Activated CD8-positive, alpha-beta memory T cell treated with anti-CD3 and anti-CD28 coated beads for 4 hours (primary cell): ENCODE measurements at places on chromosomes 1 and 21.
A peak's percentile ranks its signal among the peaks of the same experiment; 100 is the strongest.

GRCh38 chr21:27536319-27536718 is 569.4 kb upstream of the ADAMTS5 start:
- DNase-seq = no peak

GRCh38 chr1:96968983-96969382 is 247.4 kb downstream of the PTBP2 start:
- no peak for DNase-seq

DNA sequence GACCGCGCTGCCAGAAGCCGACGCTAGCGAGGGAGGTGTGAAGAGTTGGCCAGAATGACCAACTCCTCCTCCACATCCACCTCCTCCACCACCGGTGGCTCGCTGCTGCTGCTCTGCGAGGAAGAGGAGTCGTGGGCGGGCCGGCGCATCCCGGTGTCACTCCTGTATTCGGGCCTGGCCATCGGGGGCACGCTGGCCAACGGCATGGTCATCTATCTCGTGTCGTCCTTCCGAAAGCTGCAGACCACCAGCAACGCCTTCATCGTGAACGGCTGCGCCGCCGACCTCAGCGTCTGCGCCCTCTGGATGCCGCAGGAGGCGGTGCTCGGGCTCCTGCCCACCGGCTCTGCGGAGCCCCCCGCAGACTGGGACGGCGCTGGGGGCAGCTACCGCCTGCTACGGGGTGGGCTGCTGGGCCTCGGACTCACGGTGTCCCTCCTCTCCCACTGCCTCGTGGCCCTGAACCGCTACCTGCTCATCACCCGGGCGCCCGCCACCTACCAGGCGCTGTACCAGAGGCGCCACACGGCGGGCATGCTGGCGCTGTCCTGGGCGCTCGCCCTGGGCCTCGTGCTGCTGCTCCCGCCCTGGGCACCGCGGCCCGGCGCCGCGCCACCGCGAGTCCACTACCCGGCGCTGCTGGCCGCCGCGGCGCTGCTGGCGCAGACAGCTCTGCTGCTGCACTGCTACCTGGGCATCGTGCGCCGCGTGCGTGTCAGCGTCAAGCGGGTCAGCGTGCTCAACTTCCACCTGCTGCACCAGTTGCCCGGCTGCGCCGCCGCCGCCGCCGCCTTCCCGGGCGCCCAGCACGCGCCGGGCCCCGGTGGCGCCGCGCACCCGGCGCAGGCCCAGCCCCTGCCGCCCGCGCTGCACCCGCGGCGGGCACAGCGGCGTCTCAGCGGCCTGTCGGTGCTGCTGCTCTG is 1.2 kb downstream of the GPR88 start:
- no peak for DNase-seq

DNA sequence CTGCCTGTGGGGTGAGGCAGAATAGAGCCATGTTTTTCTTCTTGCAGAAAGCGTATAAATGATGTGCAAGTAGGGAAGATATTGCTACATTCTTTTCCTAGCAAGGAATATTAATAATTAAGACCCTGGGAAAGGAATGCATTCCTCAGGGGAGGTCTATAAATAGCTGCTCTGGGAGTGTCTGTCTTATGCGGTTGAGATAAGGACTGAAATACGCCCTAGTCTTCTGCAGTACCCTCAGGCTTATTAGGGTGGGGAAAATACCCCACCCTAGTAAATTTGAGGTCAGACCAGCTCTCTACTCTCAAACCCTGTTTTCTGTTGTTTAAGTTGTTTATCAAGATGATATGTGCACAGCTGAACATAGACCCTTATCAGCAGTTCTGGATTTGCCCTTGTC is 155.9 kb upstream of the HMCN1 start:
- no peak for DNase-seq

GRCh38 chr21:23452384-23453083 is 2154.7 kb downstream of the MRPL39 start:
- DNase-seq = no peak

DNA sequence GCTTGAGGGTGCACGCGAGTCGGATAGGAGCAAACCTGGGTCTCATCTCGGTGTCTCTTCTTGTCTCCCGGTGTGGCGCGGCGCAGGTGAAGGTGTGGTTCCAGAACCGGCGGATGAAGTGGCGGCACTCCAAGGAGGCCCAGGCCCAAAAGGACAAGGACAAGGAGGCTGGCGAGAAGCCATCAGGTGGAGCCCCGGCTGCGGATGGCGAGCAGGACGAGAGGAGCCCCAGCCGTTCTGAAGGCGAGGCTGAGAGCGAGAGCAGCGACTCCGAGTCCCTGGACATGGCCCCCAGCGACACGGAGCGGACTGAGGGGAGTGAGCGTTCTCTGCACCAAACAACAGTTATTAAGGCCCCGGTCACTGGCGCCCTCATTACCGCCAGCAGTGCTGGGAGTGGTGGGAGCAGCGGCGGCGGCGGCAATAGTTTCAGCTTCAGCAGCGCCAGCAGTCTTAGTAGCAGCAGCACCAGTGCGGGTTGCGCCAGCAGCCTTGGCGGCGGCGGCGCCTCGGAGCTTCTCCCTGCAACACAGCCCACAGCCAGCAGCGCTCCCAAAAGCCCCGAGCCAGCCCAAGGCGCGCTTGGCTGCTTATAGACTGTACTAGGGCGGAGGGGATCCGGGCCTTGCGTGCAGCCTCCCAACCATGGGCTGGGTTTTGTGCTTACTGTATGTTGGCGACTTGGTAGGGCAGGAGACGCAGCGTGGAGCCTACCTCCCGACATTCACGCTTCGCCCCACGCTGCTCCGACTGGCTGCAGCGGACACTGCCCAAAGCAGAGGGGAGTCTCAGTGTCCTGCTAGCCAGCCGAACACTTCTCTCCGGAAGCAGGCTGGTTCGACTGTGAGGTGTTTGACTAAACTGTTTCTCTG is 5.1 kb downstream of the HLX start:
- no peak for DNase-seq

DNA sequence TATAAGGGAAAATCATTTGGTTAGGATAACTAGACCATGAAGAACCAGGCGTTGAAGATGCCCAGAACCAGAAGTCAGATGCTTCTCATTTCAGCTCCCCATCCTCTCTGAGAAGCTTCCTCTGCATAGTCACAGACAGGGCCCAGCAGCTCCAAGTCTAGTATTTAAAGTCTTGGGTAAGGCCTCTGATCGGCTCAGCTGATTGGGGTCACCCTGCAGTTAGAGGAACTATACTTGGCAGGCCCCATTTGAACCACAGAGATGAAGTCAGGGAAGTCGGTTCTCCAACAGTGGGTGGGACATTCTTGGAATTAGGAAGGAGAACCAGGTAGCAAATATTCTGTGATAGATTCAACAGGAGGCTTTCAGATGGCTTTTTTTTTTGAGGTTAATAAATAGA is 48.3 kb downstream of the SLC22A15 start:
- DNase-seq = no peak

DNA sequence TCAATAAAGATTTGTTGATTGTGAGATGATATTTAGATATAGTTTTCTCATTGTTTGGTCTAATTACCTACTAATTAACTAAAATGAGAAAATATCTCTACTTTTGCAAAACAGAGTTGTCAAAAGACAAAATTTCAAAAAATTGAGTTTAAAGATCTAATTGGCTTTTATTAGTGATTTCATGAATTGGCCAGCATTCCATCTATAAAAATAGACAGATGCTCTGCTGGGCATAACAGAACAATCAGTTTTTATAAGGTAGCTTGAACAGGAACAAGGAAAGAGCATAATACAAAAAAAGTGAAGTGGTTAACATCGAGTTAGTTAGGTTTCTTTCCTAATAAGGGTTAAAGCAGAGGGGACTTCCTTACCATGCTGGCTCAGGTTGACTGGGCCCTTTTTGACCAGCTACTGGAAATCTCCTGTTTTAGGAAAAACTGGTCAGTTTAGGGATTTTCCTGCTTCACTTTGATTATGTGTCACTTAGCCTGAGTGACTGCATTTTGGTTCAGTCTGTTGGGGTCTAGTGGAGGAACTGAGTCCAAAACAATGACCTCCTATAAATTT is 63.0 kb downstream of the VCAM1 start:
- no peak for DNase-seq

DNA sequence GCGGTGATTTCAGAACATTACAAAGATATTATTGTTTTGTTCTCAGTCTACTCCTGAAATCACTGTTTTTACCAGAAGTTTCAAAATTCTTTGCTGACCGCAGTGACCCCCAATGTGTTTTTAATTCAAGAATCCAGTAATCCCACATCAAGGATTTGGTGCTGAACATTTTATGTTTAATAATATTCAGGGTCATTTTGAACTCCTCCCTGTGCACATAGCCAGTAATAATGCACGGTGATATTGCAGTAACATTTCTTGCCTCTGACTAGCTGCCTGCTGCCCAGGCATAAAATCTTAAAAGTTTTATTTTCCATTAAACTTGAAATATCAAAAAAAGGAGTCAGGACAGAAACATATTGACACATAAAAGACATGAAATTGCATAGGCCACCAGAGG is 443.4 kb upstream of the NCAM2 start:
- no peak for DNase-seq

GRCh38 chr1:80211691-80212380 is 1205.3 kb upstream of the ADGRL4 start:
- no peak for DNase-seq

- DNase-seq = no peak
These were observed 189.8 kb upstream of the PLXNA2 start for GRCh38 chr1:208433971-208434370.

GRCh38 chr1:5245348-5245747 is 590.9 kb downstream of the AJAP1 start:
- DNase-seq = no peak

GRCh38 chr1:77313491-77313890 is 31.7 kb downstream of the AK5 start:
- DNase-seq = no peak

DNA sequence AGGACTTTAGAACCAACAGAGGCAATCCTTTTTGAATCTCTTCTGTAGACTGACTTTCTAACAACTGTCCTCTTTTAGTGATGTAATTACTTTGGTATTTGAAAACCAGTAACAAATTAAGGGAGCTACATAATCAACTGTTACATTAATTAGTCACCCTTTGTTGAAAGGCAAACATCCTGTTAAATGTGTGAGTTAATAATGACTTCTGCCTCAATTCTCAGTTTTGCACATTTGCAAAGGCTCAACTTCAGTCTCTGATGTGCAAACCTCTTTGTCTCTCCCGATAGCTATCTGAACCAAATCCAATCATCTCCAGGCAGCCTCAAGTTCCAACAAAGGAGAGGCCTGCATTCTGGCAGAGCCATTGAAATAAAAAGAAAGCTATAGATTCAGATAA is 135.4 kb upstream of the C8B start:
- no peak for DNase-seq

DNA sequence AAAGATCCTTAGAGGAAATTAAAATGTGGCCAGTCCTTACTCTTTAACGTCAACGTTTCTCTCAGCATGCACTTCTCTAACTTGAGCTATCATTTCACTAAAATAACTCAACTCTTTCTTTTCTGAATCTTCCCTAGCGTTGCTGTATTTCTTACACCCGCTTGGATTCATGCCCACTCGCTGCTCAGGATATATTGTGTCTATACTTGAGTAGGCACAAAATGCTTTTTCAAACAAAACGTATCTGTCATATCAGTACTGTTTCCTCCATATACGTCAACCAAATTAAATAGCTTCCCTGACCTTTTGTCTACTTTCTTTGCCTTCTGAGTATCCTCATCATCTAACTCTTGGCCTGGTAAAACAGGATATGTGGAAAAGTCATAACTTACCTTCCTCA is 549.7 kb downstream of the SMYD3 start:
- no peak for DNase-seq

GRCh38 chr1:197902454-197903195 is at the start of gene C1orf53:
TSS of gene C1orf53 (plus strand) at chr1:197902630. CDS start at chr1:197902650, 20 bp downstream.
- peak; percentile 56 for DNase-seq

DNA sequence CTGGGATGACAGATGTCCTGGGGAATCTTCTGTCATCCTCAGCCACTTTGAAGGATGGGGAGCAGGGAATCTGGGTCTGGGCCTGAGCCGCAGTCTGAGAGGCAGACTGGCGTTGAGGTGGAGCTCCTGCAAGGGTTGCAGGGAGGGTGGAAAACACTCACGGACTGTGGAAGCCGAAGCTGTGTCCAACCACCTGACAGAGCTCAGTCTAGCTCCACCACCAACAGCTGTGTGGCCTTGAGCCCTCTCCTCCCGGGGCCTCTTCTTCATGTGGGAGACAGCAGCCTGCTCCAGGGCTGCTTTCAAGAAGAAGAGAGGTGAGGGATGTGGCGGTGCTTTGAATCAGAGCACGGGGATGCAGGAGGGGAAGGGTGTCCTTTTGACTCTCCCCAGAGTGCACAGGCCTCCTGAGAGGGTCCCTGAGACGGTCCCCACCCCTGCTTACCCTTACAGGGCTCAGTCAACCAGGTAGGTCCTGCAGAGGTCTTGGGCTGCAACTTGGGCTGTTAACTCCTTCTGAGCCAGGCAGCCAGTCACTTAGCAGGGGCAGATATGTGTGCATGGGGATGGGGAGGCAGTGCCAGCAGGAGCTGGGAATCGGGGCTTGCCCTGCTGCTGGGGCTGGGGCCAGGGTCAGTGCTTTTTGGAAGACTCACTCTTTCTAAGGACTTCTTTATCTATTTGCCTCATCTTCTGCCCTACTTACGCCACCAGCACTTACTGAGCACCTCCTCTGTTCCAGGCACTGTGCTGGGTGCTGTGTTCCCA is 216.3 kb downstream of the PTPRU start:
- no peak for DNase-seq

- no peak for DNase-seq
These were observed 8.6 kb upstream of the ACTN2 start for GRCh38 chr1:236677641-236678235.

DNA sequence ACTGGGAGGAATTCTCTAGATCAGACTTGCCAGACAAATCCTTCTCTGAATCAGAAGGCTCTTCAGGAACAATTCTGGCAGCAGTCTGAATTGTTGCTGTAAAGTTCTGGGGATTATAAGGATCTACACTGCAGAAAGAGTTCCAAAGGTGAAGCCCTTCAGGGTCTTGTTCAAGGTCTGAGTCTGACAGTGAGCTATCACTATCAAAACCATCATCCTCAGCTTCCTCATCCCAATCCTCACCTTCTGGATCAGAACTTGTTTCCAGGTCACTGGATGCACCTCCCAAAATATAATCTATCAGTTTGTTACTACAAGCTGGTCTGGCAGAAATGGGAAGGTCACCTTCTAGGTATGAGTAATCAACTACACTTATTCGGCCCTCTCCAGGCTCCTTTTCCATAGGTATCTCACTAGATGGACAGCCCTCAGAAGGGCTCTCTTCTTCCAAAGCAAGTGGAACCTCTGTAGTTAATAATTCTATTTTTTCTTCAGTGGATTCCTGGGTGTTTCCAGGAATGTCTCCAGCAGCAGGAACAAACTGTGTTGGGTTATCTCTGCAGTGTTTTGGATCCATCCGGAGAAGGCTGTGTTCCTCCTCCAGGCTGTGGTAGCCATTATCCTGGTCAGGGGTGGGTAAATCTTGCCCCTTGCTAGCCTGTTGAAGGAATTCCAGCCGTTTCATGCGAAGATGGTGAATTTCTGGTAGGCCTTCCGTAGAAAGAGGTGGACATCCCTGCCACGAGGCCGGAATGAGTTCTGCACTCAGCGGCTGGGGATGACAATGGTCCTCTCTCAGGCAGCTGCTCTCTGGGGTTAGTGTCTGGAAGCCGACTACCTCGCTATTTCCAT is 1.6 kb downstream of the PPP1R15B start:
- no peak for DNase-seq
